ENCODE measurements at places on chromosomes 6 and 20.

- DNase-seq: no peak
Measured at GRCh38 chr6:53999088-53999755, 112.0 kb upstream of the MLIP start.

DNA sequence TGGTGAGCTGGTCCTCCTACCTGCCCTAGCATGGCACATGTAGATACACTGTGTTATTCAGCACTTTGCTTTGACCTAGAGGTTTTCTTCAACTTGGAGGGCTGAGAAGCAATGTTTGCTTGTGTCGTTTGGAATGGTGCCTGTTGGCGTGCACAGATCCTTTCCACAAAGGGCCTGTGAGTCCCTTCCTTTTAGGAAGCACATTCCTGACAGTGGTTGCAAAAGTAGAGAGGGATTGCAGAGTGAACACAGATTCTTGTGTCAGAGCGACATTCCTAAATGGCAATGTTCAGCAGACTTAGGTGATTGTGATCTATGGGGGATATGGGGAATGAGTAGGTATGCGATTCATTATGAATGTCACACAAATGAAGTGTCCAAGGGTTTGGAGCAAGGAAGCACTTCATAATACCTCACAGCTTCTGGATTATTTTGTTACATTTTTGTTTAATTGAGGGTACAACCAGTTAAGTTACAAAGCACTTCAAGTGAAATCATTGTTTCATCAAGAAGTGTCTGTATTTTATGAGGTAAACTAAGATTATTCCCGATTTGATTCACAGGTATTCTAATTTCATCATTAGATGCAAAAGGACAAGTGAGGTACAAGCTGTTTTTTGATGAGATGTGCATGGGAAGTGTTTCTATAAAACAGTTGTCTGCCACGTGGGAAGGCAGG lies 713 bp upstream of the RNF144B start:
- no peak for DNase-seq

GRCh38 chr20:14950633-14951032 lies 613.2 kb upstream of the FLRT3 start:
- no peak for DNase-seq

GRCh38 chr6:21451546-21452013 lies 142.0 kb upstream of the SOX4 start:
- no peak for DNase-seq

DNA sequence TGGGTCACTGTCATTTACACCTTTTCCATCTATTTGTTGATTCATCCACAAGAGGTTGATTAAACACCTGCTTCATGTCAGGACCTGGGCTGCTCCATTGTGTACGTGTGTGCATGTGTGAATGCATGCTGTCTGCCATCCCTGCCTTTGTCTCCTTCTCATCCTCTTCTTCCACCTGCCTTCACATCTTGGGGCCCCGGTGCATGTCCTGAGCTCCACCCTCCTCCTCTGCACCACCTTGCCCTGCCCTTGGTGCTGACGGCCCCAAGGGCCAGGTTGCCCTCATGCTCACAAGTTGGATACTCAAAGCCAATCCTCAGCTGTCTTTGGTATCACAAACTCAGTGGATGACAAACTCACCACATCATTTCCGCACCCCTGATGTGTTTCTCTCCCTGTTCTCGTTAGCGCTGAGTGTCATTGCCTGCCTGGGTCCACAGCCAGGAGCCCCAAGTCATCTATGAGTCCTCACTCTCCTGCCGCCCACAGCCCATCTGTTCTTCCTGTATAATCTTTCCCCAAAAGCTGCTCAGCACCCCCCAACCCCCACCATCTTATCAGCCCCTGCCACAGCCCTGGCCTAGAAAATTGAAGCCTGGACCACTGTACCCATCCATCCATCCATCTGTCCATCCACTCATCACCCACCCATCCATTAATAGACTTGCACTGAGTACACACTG lies 85.0 kb downstream of the SRC start:
- DNase-seq: no peak

DNA sequence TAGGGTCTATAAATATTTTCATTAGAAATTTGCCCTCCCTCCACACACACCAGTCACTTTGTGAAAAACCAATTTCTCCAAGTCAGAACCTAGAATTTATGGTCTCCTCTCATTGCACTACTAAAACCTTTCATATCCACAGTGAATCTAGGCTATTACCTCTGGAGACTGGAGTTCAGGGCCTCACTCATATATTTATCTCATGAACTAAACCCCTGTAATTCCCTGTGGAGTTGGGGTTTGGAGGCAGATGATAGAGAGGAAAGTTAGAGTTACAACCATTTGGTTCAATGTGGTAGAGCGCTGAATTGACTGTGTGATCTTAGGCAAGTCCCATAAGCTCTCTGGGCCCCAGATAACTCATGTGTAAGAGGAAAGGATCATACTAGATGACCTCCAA lies 18.2 kb upstream of the CEP85L start:
- no peak for DNase-seq

GRCh38 chr6:4723383-4723782 lies 52.8 kb upstream of the CDYL start:
- DNase-seq: no peak

GRCh38 chr20:61664556-61665320 lies 400.9 kb downstream of the TAF4 start:
- DNase-seq: no peak
